ENCODE measurements at places on chromosomes 1 and 21.

GRCh38 chr21:45169001-45169400 lies 94.6 kb downstream of the ADARB1 start:
- DNase-seq: no peak

- no peak for DNase-seq
Observed at GRCh38 chr1:235416662-235417049, 49.4 kb downstream of the TBCE start.

DNA sequence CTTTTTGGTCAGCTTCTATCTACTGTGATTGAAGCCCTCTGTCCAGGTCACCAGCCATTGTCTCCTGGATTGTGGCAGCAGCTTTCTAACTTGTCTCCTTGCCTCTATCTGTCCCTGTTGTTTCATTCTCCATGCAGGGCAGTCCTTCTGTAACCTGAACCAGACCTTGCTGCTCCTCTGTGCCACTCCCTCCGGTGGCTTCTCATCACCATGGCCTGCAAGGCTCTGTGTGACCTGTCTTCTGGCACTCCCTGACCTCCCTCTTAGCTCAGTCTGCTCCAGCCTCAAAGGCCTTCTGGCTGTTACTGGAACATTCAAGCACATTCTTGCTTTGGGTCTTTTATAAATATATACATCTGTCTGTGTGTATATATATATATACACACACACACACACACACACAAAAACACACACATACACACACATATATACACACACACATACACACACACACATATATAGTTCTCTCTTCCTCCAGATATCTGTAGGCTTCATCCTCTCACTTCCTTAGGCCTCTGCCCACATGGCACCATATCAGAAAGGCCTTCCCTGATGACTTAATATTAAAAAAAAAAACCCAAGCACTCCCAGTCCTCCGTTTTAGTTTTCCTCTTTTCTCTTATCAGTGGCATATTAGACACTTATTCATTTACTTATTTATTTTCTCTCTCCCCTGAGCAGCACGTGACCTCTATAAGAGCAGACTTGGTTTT lies 21.2 kb upstream of the JUN start:
- DNase-seq: no peak

GRCh38 chr1:227424159-227424680 lies 105.9 kb upstream of the CDC42BPA start:
- no peak for DNase-seq

GRCh38 chr21:31945546-31945945 lies 72.7 kb downstream of the HUNK start:
- DNase-seq: no peak

DNA sequence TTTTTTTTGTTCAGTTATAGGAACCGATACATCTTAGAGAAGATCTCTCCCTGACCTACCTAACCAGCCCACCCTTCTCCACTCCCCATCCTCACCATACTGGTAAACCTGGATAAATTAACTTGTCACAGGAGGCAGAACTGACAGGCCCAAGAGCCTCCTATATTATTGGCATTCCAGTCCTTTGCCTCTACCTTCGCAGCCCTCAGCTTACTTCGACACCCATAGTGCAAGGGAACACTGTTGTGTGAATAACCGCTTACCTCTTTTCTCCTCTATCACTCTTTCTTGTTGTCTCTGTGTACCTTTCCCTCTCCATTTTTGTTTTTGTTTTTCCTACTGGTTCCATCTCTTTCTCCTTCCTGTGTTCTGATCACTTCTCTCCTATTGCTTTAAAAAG lies 58.7 kb downstream of the CDC14A start:
- no peak for DNase-seq

- no peak for DNase-seq
Observed at GRCh38 chr1:156708218-156708661, 2.9 kb upstream of the CRABP2 start.

GRCh38 chr1:38929476-38929875 lies 12.2 kb downstream of the RHBDL2 start:
- no peak for DNase-seq

GRCh38 chr1:180353945-180354344 lies 123.9 kb downstream of the LHX4 start:
- DNase-seq: no peak

DNA sequence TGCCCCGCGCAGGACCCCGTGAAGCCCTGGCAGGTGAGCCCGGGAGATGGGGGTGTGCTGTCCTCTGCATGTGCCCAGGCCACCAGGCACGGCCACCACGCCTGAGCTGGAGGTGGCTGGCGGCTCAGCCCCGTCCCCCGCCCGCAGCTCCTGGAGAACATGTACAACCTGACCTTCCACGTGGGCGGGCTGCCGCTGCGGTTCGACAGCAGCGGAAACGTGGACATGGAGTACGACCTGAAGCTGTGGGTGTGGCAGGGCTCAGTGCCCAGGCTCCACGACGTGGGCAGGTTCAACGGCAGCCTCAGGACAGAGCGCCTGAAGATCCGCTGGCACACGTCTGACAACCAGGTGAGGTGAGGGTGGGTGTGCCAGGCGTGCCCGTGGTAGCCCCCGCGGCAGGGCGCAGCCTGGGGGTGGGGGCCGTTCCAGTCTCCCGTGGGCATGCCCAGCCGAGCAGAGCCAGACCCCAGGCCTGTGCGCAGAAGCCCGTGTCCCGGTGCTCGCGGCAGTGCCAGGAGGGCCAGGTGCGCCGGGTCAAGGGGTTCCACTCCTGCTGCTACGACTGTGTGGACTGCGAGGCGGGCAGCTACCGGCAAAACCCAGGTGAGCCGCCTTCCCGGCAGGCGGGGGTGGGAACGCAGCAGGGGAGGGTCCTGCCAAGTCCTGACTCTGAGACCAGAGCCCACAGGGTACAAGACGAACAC lies 1.8 kb downstream of the TAS1R3 start:
- no peak for DNase-seq

DNA sequence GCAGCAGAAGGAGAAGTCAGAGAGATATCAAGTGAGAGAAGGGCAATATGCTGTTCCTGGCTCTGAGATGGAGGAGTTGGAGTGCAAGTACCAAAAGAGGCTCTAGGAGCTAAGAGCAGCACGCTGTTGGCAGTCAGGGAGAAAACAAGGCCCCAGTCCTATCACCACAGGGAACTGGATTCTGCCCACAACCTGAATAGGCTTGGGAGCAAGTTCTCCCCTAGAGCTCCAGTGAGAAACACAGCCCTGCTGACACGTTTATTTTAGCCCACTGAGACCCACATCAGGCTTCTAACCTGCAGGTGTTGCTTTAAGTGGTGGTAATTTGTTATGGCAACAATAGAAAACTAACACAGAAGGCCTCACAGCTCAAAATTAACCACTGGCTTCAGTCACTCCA lies 31.8 kb upstream of the ZNF644 start:
- no peak for DNase-seq

DNA sequence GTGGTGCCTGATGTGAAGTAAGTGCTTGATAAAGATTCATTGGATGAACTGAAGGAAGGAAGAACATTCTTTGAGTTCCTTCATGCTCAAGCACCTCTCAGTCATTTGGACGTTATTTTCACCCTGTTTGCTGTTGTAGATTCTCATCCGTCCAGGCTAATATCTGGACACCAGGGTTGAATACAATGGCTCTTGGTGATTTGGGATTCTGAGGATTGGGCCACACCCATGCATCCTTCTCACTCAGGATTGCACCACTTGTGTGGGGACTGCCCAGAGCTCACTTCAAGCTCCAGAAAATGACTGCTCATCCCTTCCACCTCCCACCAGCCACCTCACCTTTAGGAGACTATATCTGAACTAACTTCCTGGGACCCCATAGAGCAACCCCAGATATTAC lies 117.1 kb upstream of the IPO9 start:
- DNase-seq: no peak

DNA sequence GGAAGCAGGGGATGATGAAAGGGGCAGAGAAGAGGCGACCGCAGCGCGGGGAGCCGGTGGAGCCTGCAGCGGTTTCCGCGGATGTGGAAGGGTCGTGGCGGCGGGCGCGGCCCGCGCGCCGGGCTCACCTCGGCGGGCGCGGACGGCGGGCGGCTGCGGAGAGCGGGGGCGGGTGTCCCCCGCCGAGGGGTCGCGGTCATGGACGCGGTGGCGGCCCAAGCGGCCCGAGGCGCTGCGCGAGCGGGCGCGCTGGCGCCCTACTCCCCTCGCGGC lies 572 bp downstream of the LPGAT1 start:
- peak; percentile 15 for DNase-seq

GRCh38 chr1:167082511-167083027 lies 7.6 kb downstream of the GPA33 start:
- no peak for DNase-seq

GRCh38 chr1:199684686-199685273 lies 342.7 kb upstream of the NR5A2 start:
- no peak for DNase-seq

DNA sequence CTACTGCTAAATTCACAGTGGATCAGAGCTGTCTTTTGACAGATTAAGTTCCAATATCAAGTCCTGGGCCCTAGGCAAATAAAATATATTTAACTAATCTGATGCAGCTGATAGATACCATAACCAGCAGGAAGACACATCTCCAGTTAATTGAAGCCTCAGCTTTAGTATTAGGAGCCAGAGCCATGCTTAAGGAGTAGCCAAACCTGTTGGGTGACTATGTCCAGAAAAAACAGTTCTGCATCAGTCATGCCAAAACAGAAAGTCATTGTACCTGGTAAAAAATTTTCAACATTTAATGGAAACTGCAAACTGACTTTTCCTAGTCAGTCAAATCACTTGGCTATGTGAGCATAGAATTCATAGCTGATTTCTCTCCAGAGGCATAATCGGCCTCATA lies 200.5 kb upstream of the RUNX1 start:
- no peak for DNase-seq

DNA sequence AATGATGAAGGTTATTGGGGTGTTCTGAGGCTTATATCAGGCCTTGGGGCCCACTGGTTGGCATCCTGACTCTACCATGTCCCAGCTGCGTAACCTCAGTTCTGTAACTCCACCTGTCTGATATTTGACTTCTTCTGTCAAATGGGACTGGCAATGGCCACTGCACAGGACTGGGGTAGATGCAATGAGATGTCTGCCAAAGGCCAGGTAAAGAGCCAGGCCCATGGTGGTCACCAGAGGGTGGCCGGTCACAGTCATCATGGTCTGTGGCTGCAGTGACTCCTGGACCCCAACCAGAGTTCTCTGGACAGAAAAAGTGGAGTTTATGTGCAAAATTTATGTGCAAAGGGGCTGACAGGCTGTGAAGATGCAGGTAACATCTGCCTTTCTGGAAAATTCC lies 173.3 kb downstream of the PTPRU start:
- DNase-seq: no peak

DNA sequence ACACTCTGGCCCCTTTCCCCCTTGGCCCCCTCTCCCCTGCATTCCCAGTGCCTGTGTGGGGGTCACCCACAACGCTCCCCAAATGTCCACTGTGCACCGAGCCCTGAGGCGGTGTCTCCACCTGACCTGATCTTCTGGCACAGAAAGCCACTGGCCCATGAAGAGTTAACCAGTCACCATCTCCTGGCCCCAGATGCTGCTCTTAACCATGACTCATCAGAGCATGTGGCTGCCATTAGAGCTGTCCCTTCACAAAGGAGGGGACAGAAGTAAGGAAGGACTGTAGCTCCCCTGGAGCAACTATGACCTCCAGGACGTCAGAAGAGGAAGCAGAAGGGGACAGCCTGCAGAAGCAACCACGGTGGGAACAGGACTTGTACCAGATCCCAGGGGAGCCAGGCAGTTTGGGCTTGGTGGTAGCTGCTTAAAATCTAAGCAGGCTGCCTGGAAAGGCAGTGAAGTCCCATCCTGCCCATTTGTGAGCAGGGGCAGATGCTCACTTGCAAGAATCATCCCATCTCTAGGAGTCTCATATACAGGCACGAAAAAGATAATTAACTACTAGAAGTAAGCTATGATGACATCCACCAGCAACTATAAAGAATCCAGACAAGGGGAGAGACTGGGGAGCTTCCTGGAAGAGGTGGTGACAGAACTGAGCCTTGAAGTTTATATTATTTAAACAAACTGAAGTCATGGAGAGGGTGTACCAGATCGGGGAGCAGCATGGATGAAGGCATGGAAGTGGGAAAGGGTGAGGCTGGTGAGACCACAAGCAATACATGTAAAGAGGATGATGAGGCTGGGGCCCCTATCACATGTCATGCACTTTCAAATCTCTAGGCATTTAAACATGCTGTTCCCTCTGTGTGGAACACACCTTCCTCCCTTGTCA lies 1.1 kb upstream of the TTC39A start:
- DNase-seq: no peak

DNA sequence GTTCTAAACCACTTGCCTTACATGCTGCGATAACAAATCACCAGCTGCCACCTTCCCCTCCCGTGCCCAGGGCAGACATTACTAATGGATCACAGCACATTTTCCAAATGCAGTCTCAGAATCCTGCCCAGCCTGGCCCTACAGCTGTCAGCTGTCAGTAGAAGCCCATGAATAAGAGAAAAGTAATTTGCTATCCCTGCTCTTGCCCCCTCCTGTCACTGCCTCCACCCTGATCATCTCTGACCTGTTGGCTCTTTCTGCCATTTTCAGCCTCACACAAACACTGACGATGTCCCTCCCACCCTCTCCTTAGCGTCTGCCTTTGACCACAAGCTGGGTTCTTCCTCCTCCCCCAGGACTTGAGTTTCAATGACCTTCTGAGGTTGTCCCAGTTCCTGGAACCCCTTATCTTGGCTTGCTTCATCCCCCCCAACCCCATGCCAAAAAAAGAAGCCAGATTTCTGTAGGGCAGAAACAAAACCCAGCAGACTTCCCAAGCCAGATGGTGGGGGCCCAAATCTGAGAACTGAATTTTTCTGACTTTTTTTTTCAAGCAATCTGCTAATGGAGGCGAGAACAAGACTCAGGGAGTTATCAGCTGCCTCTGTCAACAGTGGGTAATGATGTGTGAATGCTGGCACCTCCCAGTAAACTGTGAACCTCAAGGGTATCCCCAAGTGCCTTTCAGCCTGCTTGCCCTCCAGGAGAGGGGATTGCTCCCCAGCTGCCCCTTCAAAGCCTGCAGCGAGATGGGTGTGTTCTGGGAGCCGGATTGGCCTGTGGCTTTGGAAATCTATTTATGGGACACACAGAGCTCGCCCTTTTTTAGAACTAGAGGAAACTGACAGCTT lies 216.5 kb upstream of the VAMP3 start:
- no peak for DNase-seq

DNA sequence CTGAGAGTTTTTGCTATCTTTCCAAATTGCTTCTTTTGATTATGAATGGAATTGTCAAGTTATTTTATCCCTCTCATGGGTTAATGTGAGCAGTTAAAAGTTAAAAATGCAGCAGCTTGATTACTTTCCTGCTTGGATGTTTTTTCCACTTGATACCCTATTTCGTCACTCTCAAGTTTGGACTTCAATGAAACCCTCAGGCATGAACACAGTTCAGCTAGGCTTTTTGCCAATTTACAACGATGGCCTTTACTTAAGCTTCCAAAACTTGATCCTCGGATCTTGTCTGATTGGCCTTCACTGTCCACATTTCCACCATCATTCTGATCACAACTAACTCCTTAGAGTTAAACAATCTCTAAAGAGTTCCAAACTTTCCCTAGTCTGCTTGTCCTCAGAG lies 752.4 kb upstream of the PRMT6 start:
- no peak for DNase-seq

All from stimulated activated CD4-positive, alpha-beta T cell treated with anti-CD3 and anti-CD28 coated beads, Interleukin-4, amount 100 ng/mL, for 48 hours (primary cell).